ENCODE measurements at places on chromosomes 5 and 9.

- no peak for DNase-seq
Observed at GRCh38 chr9:120944434-120944843, 17.8 kb upstream of the TRAF1 start.

- peak; percentile 92 for DNase-seq
Observed at GRCh38 chr5:140011297-140011802, 31.7 kb downstream of the NRG2 start.

- DNase-seq, result no peak
Observed at GRCh38 chr5:138354387-138354786, 1.9 kb downstream of the KDM3B start.

DNA sequence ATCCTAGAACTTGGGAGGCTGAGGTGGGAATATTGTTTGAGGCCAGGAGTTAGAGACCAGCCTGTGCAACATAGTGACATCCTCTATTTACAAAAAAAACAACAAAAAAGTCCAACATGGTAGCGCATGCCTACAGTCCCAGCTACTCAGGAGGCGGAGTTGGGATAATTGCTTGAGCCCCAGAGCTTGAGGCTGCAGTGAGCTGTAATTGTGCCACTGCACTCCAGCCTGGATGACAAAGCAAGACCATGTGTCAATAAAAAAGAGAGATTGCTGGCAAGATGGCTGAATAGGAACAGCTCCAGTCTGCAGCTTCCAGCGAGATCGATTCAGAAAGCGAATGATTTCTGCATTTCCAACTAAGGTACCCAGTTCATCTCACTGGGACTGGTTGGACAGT lies 54.8 kb upstream of the FBXL17 start:
- no peak for DNase-seq

GRCh38 chr5:73786043-73786831 lies 160.2 kb downstream of the ARHGEF28 start:
- DNase-seq, result no peak

DNA sequence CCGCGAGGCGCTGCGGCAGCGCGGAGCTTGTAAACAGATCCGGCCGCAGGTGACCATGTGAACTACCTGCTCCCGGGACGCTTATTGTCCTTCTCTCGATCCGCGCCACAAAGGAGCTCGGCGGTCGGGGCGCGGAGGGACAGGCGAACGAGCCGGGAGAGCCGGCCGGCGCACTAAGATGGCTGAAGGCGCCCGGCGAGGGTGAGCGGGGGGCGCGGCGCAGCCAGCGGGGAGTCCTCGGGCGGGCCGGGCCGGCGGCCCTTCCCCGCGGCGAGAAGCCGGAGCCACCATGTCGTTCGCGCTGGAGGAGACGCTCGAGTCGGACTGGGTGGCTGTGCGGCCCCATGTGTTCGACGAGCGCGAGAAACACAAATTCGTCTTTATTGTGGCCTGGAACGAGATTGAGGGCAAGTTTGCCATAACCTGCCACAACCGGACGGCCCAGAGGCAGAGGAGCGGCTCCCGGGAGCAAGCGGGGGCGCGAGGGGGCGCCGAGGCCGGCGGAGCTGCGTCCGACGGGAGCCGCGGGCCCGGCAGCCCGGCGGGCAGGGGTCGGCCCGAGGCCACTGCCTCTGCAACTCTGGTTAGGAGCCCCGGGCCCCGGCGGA lies 535 bp downstream of the JMY start:
- no peak for DNase-seq

DNA sequence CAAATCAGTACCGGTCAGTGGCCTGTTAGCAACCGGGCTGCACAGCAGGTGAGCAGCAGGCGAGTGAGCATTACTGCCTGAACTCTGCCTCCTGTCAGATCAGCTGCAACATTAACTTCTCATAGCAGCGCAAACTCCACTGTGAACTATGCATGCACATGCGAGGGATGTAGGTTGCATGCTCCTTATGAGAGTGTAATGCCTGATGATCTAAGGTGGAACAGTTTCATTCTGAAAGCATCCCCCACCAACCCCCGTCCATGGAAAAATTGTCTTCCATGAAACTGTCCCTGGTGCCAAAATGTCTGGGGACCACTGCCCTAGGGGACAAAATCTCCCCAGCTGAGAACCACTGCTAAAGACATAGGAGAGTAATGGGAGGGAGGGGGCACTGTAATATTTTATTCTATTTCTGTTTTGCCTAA lies 51.1 kb downstream of the P4HA2 start:
- DNase-seq, result no peak

DNA sequence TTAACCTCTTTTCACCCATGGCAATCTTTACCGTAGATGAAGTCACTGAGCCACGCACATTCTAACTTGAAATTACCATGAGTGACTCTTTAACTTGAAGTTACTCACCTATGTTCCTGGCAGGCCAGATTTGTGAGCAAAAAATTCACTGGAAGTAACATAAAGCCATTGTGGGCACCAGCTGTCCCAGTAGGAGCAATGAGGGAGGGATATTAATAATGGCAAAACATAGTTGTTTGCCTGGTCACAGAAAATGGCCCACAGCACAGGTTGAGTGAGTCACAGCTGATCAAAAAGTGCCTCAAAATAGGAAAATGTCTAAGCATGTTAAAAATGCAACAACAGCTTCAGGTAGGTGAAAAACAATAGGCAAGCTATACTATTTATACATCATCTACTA lies 146.6 kb downstream of the EFNA5 start:
- DNase-seq, result no peak

DNA sequence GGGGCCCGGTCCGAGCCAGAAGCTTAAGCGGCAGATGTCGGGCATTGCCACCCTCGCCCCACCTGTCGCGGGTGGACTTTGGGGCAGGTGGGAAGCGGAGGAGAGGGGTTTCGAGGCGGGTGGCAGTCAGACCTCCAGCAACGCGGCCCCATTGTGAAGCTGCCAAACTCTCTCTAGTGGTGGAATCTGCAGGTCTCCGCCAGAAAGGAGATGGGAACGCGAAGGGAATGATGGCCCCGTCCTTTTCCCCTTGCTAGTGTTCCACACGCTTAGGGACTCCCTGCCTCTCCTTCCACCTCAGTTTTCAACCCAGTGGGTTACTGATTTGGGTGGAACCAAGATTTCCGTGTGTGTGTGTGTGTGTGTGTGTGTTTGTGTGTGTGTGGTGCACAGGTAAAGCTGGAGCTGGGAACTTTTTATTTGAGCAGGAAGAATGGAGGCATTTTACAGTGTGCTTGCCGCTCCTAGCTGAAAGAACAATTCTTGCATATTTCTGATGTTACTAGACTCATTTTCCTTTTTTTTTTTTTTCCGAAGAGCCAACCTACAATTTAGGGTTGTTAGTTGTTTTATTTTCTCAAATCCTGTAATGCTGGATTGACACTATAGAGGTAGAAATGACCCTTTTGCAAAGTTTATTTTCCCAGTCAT lies 1.3 kb downstream of the MACIR start:
- DNase-seq, result no peak

DNA sequence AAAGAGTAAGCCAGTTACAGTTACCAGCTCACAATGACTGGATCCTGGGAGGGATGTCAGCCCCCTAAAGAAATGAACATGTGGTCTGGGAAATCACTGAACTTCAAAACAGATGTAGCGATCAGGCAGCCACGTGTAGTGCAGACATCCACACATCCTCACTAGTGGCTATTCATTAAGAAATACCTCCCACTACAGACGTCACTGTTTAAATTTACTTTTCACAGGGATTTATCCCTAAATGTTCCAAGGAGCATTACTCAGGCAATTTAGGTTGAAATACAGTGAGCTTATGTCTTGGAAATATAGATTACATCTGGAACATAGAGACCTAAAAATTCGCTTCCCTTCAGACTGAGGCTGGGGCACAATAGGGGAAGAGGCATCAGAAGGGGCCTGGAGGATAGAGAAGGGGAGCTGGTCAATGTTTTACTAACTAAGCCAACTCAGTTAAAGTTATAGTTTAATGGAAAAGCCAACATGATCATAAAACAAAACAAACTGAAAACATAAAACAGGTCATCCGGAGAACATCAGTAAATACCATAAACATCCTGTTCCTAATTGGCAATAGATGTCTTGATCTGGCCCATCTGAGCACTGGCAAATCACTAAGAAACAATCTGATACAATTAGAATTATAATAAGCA lies 92.3 kb downstream of the FANCC start:
- no peak for DNase-seq

- no peak for DNase-seq
Observed at GRCh38 chr5:33309068-33309467, 131.7 kb upstream of the TARS1 start.

DNA sequence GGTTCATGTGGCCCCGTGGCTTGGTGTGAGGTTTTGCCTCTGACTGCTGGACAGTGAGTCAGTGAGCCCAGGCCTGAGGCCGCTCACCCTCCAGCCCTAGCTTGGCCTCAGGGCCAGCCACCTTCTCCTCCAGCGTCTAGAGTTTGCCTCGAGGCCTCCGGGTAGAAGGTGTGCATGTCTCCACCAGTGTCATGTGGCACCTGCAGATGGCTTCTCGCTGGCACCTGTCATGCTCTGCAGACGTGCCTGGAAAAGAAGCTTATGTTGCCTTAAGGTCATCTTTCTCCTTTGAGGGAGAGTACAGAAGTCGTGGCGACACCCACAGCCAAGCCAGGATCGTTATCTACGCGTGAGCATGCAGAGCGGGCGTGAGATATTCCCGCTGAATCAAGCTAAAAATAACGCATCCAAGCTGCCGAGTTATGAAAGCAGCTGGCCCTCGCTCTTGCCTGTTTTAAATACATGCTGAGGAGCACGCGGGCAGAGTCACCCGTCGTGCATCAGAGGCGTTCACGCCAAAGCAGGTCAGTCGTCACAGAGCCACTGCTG lies 79.7 kb upstream of the FCN2 start:
- no peak for DNase-seq

GRCh38 chr9:116387934-116388698 lies 234.5 kb downstream of the PAPPA start:
- no peak for DNase-seq

DNA sequence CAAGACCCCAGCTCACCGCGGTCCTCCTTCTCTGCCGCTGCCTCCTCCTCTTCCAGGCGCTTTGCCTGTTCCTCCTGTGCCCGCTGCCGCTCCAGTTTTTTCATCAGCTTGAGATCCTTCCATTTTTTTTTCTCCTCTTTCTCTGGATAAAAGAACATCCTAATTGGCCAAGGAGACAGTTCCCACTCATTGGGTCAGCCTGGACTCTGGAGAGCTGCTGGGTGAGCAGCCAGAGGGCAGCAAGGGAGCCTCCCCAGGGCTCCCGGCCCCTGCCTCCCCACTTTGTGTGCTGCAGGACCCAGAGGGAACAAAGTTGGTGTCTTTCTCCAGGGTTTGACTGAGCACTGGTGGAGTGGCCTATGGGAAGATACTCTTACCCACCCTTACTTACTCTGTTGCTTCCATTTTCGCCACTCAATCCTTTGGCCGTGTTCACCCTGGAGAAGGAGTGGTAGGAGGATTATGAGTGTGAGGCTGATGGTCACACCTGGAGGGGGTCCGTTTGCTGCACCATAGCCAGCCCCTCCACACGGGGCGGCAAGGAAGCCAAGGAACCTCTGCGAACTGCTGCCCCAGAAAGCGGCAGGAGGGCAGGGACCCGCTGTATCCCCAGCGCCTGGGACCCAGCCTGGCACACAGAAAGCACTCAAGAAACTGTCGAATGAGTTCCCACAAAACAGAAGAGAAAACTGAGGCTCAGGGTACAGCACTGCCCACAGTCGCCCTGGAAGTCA lies 708 bp downstream of the SPOUT1 start:
- DNase-seq, result no peak
